ENCODE measurements at places on chromosomes 13 and 19.

GRCh38 chr13:110887597-110888333 is 27.1 kb downstream of the ANKRD10 start:
- DNase-seq: no peak

- no peak for DNase-seq
Observed at GRCh38 chr19:34734537-34735103, 577 bp downstream of the ZNF181 start.

GRCh38 chr13:48908381-48909055 is 67.2 kb upstream of the FNDC3A start:
- DNase-seq: no peak

- peak; percentile 87 for DNase-seq
Observed at GRCh38 chr19:4831304-4831978, at the start of gene TICAM1. TICAM1 (minus strand) TSS chr19:4831712; CDS start chr19:4818377, 13,335 bp downstream.

- DNase-seq: no peak
Observed at GRCh38 chr13:95955255-95955654, 97.9 kb downstream of the UGGT2 start.

DNA sequence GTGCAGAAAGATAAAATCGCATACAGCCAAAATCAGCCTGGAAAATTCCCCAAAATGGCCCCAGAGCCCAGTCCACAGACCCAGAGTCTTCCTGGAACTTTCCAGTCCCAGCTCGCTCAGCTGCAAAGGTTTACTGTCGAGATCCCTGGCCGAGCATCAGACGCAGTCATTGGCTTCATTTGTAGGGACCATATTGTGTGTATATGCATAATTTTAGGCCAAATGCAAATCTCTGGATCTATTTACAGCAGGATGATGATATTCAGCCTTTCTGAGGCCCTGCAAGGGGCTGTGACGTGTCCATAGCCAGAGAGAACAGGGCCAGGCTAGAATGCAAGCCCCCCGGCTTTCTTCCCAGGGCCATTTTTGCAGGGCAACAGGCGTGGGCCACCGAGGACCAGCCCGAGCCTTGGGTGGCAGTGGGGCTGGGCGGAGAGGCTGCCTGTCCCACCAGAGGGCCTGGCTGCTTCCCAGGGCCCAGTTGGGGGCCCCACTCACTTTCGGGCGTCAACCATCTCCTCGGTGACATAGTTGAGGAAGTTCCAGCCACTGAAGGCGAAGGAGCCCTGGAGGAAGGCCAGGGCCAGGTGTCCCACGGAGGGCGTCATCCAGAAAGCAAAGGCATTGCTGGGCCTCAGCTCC is 13.7 kb downstream of the SLC7A10 start:
- no peak for DNase-seq

DNA sequence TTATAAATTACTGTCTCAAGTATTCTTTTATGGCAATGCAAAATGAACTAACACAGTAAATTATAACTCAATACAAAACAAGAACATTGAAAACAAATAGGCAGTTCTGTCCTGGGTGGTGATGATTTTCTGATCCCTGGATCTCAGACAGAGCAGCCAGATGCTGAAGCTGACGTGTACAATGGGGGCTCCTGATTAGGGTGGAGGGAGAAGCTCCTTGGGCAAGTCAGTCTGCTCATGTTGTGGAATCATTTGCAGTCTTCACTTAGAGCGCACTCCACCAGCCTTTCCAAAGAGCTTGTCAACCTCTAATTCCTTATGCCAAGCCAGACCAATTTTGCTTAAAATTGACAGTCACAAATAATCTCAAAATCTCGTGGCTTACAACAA is 21.6 kb downstream of the FXYD5 start:
- DNase-seq: no peak

DNA sequence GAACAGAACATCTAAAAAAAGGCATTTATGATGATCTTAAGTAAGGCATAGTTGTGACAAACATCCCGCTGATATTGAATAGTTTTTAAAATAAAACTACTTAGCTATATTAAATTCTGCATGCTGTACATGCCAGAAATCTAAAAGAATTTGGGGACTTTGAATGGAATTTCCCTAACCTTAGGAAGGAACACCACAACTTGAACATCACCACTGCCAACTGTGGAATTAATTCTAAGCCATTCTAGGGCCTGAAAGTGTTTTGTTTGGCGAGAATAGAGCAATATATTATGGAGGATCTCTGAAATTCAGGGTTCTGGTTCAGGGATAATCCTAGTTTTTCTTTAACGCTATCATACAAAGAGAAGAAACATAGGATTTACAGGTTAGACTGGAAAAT is 17.8 kb upstream of the LATS2 start:
- no peak for DNase-seq

GRCh38 chr13:66200555-66200954 is 1029.6 kb downstream of the PCDH9 start:
- DNase-seq: no peak

- no peak for DNase-seq
Observed at GRCh38 chr19:19324059-19324770, 3.6 kb downstream of the MAU2 start.

DNA sequence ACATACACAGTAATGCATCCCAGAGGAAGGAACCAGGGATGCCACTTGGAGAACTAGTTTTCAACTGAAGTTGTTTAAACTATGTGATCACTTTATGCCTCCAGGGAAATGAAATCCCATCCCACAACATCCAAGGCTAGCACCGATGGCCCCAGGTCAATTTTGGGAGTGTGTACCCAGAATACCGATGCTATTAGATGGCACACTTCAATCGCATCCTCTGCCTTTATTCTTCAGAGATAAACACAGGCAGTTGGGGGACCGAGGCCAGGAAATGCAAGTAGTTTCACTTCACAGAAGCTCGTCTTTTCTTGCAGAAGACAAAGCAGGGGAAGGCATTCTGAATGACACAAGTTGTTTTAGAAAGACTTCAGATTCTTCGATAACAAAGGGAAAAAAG is 13.8 kb downstream of the STK24 start:
- DNase-seq: no peak

DNA sequence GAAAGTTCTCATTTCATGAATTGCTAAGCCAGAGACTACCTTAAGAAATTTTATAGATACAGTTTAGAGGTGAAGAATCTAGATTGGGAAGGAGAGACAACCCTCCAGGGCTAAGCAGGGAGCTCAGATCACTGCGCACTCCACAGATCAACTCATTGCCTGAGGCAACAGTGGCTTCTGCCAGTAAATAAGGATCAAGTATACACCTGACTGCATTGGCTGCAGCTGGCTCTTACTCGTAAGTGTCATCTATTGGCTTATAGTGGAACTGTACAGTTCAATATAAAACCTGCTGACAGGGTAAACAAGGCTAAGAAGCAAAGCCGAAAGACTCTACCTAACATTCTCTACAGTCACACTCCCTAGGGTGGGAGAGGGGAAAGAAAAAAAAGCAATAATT is 18.0 kb upstream of the C1QTNF9B start:
- no peak for DNase-seq
